ENCODE measurements at places on chromosomes 6 and 20.

GRCh38 chr20:2130062-2130591, 28.5 kb downstream of the STK35 start:
- no peak for DNase-seq

DNA sequence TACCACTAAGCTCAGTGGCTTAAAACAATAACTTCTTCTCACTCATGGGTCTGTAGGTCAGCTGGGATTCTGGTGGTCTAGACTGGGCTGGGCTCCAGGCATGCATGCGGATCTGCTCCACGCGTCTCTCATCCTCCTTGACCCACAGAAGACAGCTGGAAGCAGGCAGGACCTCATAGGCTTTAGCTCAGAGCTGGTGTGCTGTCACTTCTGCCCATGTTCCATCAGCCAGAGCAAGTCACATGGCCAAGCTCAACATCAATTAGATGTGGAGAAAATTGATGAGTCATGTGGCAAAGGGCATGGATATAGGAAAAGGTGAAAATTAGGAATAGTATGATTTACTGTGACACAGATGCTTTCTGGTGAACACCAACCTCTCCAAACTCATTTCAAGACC, 57.4 kb upstream of the PSMF1 start:
- no peak for DNase-seq

DNA sequence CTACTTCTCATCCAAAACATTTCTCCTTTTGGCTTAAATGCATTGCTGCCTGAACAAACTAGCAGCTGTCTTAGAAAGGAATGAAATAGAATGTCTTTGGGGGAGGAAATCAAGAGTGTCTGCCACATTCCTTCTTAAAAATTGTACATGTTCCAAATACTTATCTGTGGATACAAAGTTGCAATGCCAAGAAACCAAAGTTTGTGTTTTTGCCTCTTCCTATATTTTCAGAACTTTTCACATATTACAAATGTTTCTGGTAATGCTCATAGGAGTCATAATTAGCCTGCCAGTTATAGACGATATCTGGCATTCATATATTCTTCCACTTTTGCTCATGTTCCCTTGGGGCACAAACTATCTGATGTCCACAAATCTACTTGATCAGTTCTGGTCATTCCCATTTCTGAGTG, 165.5 kb upstream of the BMP5 start:
- DNase-seq: no peak

DNA sequence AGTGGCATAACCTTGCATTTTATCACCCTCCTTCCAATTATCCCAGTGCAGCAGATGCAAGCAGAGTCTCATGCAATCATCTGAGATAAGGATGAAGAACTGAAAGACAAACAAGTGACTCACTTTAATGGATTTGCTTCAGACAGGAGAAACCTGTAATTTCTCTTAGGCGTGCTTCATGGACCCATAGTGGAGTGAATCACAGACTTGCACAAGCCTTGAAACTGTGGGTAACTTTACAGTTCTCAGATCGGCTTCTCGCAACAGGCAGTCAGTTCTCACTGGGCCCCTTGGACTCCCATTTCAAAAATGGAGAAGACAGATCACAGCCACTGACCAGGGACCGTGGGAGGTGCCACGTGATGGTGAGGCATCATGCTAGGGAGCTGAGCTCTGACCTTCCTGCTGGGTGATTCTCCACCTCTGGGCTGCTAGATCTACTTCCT, at the start of gene ADGRF4:
Gene ADGRF4, plus strand, starts transcription at position 239 of the 446 bp plus-strand sequence. CDS start 8,666 bp downstream, outside the sequence.
- DNase-seq: peak; percentile 74

- peak; percentile 42 for DNase-seq
Measured at GRCh38 chr6:22072949-22073348, 223.9 kb downstream of the PRL start.

Data from suppressor macrophage (primary cell).